ENCODE measurements at places on chromosomes 12 and 14.

DNA sequence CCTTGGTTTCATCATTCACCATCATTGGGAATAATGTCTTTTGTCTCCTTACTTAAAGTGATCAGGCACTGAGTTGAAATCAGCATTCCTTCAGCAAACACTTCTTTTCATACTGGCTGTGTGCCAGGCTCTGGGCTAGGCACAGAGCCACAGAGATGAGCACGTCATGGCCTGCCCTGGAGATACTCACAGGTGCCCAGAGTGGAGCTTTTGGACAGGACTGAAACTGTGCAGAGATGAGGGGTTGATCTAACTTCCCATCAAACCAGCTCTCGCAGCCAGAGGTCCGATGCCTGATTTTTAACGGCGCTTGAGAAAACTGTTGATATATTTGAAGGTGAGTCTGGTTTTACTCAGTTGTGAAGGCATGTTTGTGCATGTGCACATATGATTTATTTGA is 43.1 kb downstream of the CACNA1C start:
- DNase-seq: no peak

DNA sequence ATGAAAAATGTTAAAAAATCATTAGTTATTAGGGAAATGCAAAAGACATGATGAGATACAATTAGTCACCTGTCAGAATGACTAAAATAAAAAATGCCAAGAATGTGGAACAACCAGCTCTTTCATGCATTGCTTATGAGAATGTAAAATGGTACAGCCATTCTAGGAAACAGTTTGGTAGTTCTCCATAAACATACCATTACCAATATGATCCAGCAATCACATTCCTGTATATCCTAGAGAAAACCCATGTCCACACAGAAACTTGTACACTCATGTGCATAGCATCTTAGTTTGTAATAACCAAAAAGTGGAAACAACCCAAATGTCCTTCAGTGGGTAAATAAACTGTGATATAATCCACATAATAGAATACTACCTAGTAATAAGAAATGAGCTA is 245.7 kb downstream of the FUT8 start:
- DNase-seq: no peak

GRCh38 chr14:58414845-58415244 is 12.5 kb downstream of the TIMM9 start:
- DNase-seq: no peak

DNA sequence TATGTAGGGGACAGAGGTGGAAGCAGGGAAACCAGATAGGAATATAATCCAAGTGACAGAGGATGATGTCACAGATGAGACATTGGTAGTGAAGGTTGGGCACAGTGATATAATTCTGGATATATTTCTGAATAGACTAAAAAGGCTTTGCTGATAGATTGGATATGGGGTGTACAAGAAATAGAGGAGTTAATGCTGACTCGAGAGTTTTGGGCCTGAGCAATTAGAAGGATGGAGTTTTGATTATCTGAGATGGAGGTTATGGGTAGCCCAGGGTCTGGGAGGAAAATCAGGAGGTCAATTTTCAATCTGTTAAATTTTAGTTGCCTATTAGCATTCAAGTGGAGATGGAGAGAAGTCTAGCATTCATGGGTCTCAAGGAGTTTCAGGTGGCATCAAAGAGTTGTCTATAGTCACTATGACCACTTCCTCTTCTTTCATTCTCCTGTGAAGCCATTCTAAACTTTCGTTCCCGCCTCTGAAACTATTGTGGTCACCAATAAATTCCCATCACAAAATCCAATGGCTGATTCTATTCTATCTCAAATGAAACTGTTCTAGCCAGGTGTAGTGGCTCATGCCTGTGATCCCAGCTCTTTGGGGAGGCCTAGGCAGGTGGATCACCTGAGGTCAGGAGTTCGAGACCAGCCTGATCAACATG is 10.6 kb upstream of the ANO6 start:
- DNase-seq: no peak

GRCh38 chr14:76456200-76456599 is 80.3 kb downstream of the ESRRB start:
- DNase-seq: peak; percentile 61

- no peak for DNase-seq
Measured at GRCh38 chr12:105524961-105525360, 194.5 kb downstream of the C12orf75 start.

GRCh38 chr12:106281056-106281782 is 21.3 kb upstream of the TCP11L2 start:
- no peak for DNase-seq

DNA sequence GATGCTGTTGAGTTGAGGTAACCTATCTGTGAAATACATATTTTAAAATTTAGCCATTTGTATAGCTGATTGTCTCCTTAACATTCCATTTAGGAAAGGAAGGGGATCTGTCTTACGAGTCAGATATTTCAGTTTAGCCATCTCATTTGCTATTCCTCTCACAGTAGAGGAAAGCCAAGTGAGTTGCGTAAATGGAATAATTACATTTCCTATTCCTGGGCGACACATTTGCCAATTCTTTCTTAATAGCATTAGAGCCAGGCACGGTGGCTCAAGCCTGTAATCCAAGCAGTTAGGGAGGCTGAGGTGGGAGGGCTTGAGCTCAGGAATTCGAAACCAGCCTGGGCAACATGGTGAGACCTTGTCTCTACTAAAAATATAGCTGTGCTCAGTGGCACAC is 116.3 kb downstream of the TMX1 start:
- no peak for DNase-seq

DNA sequence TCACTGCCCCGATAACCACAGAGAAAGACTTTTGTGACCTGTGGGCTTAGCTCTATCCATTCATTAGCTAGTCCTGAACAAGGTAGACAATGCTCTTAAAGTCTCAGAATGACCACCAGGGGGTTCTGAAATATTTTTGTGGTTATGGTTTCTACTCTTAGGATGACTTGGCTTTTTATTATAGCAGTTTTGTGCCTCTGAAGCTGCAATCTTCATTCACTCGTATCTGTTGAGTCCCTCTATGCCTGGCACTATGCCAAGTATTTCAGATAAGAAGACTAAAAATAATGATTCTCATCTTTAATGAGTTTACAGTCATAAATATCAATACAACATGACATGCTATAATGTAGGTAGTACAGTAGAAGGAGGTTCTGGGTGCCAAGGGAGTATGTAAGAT is 130.8 kb upstream of the TRHDE start:
- peak; percentile 5 for DNase-seq
